ELR (cell line): ENCODE measurements at places on chromosomes 5 and 9.

GRCh38 chr5:135188233-135188914 lies 154.3 kb upstream of the PITX1 start:
- no peak for DNase-seq

- DNase-seq, result no peak
Measured at GRCh38 chr5:7087719-7088297, 308.1 kb upstream of the ADCY2 start.

GRCh38 chr9:129822898-129823541 lies 916 bp downstream of the TOR1A start:
- peak; percentile 67 for DNase-seq

DNA sequence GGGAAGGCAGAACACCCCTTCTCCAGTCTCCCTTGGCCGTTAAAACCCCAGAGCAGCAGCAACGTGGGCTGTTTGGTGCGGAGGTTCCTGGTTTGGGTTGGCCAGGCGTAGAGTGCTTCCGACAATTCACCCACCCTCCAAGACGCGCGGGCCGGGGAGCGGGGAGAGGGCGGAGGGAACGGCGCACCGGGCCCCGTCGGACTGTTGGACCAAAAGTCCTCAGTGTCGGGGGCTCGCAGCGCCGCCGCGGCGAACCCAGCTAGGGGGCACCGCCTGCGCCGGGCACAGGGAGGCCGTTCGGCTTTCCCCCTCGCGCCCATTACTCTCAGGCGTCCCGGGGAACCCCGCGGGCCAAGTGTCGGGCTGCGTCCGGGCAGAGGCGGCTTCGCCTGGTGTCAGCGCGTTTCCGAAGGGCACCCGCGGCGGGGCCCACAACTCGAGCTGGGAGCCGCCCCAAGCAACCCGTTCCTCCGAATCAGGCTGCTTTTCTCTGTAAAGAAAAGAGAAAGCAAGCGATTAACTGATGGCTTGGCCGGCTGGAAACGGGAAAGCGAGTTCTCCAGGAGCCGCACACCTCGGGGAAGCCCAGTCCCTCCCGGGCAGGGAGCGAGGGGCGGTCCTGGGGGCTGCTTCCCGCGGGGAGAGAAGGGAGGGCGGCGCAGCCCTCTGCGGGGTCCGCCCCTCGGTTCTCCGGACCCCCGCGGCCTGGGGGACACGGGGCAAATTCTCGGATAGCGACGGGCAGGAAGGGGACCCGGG lies 145.5 kb downstream of the ERCC6L2 start:
- DNase-seq, result peak; percentile 40

DNA sequence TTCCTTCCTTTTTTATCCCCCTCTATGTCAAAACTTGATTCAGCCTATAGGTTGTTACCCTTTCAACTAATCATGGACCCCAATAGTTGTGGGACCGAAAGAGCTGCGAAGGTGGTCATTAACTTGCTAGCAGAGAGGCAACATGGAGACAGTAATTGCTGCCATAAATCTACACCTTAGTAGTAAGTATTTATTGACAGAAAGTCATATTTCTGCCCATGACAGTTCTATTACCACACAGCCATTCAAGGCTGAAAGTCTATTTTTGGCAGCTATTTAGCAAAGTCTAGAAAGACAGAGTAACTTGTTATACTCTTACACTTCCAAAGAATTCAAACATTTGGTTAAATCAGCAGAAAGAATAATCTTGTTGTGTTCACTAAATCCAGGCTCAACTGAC lies 236.2 kb downstream of the PRELID2 start:
- no peak for DNase-seq

- DNase-seq, result peak; percentile 91
Measured at GRCh38 chr9:128911529-128912035, 9.2 kb upstream of the PHYHD1 start.

- peak; percentile 27 for DNase-seq
Measured at GRCh38 chr5:81021951-81022687, 62.0 kb downstream of the RASGRF2 start.

- DNase-seq, result no peak
Measured at GRCh38 chr9:89473762-89474469, 24.0 kb downstream of the SEMA4D start.

- no peak for DNase-seq
Measured at GRCh38 chr5:54655761-54656160, 138.2 kb downstream of the SNX18 start.

GRCh38 chr5:39080597-39081204 lies 6.5 kb upstream of the RICTOR start:
- peak; percentile 72 for DNase-seq

DNA sequence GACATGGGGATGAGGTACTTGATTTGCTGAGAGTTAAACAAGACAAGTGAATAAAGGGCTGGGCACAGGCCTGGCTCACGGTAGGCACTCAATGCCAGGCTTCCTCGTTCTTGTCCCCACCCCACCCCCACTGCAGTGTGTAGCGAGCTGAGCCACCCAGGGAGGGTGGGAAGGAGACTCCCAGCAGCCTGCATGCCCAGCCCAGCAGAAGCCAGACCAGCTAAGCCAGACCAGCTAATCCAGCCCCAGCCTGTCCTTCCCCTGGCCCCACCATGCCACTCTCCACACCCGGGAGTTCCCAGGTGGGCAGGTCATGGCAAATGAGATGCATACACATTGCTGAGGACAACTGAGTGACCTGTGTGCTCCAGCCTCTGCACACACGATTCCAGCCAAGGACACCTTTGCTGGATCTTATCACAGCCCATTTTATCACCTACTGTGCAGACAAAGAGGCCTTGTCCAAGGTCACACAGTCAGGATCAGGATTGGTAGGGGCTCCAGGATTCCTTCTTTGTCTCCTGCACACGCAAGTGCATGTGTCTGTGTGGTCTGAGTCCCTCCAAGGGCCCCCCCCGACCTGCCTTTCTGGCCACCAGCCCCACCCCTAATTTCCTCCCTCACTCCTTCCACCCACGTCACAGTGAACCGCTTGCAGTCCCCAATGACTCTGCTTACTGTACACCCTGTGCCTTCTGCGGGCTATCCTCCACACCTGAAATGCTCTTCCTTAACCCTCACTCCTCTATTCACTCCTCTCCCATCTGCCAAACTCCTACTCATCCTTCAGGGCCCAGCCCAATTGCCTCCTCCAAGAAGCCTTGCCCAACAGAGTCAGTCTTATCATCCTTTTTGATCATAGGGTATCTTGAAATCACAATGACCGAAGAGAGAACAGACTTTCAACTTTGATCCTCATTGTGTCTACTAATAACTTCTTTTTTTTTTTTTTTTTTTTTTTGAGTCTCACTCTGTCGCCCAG lies 26.6 kb downstream of the DUSP1 start:
- DNase-seq, result no peak

GRCh38 chr5:126053630-126054029 lies 369.6 kb upstream of the GRAMD2B start:
- DNase-seq, result no peak

GRCh38 chr9:95088421-95089161 lies 228.9 kb downstream of the FANCC start:
- peak; percentile 14 for DNase-seq

DNA sequence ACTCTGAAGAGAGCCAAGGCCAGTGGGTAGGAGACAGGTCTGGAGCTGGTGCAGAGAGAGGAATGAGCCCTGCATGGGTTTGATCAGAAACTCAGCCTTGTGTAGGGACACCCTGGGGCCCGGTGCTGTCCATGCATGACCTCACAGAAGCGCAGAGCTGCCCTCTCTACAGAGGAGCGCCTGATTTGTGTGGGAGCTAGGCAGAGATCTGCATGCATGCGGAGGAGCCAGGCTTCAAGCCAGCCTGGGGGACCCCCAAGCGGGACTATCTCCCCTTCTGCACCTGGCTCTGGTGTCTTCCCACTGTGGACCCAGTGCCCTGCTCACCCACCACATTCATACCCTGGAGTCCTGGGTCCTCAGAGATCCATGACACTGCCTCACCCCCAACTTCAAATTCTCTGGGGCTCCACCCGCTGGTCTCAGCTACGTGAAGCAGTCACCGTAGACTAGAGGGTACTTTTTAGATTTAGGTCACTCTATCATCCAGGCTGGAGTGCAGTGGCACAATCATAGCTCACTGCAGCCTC lies 2.6 kb upstream of the LCN2 start:
- no peak for DNase-seq

DNA sequence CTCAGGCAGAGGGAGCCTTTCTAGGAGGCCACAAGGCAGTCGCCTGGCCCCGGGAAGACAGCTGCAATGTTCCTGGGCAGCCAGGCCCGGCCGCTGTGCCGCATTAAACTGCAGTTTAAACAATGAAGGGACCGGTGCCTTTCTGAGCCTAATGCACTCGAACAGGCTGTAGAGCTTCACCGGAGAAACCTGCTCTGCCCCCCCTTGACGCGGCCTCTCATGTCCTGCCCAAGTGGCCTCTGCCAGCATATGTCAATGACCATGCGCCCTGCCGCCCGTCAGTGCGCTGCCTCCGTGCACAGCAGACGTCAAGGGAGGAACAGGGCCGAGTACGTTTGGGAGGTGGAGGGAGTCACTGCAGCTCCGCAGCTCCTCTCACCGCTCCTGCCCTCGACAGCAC lies 38.4 kb upstream of the BARHL1 start:
- DNase-seq, result no peak
